ENCODE measurements at places on chromosomes 11 and 22. TPM values are rescaled to one million over a fixed set of nuclear protein-coding genes. Genes with fewer than 3 reads are reported as not detected.

- DNase-seq = peak; percentile 48
Observed at GRCh38 chr22:18091916-18092526, 14.2 kb downstream of the PEX26 start.

- no peak for DNase-seq
Observed at GRCh38 chr22:17726928-17727897, 47.1 kb downstream of the BID start.

GRCh38 chr11:64916040-64916774 is 802 bp downstream of the ATG2A start:
- peak; percentile 55 for DNase-seq

GRCh38 chr11:66509131-66509561 is 1.3 kb upstream of the BBS1 start:
- no peak for DNase-seq

Gene PRR5
- total RNA-seq = 46.5 TPM

DNA sequence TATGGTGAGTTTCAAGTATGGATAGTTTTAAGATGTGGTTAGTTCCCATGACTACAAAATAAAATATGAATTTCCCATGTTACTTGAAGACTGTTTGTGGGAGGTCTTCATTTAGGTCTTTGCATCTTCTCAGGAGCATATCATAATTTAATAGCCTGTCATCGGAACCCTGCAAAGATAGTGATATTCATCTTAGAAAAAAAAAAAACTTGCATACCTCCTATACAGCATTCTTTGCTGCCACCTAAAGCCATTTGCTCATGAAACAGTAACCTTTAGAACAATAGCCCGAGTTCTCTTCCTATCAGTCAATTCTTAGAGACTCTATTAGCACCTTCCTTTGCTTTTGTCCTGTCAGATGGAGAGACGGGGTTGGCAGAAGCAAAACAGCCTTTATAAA is 75.3 kb downstream of the ARFGAP2 start:
- DNase-seq = no peak

Gene SCN3B
- not detected for total RNA-seq

- DNase-seq = no peak
Observed at GRCh38 chr11:17528181-17528691, 16.0 kb downstream of the USH1C start.

Gene PGA5
- total RNA-seq = not detected

- DNase-seq = no peak
Observed at GRCh38 chr11:72741429-72741833, 10.8 kb downstream of the ARAP1 start.

Gene NPAS4
- not detected for total RNA-seq

- DNase-seq = no peak
Observed at GRCh38 chr11:32312206-32312817, 123.0 kb downstream of the WT1 start.
